Ecto neural progenitor cell (in vitro differentiated cells): ENCODE measurements at places on chromosomes 5 and 9.

- DNase-seq = no peak
Observed at GRCh38 chr9:72211047-72211446, 61.8 kb downstream of the GDA start.

DNA sequence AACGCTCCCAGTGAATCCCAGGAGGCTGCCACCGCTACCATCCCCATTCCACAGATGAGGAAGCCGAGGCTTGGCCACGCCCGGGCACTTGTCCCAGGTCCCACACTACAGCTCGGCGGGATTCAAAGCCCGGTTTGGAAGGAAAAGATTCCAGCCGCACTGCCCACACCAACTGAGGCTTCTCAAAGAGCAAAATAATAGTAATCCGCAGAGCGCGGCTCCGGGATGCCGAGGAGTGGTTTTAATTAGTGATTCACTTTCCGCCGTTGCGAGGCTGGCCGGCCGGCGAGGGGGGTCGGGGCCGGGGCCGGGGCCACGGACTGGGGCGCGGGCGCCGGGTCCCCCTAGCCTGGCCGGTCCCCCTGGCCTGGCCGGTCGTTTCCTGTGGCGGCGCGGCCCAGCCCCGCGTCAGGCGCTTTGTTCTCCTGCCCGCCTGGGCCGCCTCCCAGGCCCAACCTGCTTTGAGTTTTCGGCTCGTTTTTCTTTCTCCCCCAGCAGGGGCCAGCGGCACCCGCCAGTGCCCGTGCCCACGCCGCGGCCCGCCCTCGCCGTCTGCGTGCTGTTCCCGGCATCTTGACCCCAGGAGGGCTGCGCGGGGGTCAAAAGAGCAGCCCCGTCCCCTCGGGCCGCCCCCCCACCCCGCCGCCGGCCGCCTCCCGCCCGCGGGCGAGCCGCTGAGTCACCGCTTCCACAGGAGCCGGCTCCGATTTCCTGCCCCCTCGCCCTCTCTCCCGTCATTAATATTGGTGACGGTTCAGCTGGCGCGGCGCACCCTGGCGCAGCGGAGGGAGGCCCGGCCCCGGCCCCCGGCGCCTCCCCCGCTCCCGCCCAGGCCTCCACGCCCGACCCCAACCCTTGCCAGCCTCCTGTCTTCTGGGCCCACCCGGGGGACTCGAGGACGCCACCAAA is 31.2 kb downstream of the FGF18 start:
- peak; percentile 78 for DNase-seq

DNA sequence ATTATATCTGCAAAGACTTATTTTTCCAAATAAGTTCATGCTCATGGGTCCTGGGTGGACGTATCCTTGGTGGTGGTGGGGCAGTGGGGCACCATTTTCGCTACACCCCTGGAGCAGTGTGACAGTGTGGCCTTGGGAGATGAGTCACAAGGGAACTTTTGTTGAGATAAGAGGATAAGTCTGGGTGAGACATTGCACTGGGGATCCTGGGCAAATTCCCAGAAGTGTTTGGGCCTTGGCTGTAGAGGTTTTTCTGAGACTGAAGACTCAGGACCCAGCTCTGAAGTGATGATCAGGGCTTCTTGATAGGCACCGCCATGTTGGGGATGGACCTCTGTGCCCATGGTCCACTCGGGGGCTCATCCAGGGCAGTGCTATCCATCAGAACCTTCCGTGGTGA is 149.4 kb downstream of the MACROH2A1 start:
- peak; percentile 29 for DNase-seq

GRCh38 chr9:104606152-104606551 is 725 bp upstream of the OR13C2 start:
- DNase-seq = no peak

DNA sequence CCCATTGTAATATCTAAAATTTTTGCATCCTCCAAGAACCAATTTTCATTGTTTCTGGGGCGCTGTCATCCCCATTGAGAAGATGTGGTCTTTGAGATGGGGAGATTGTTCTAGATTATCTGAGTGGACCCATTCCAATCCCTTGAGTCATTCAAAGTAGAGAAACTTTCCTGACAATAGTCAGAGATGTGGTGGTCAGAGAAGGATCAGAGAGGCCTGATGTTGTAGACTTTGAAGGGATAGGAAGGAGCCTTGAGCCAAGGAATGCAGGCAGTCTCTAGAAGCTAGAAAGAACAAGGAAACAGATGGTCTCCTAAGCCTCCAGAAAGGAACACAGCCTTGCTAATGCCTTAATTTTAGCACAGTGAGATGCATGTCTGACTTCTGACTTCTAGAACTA is 80.4 kb downstream of the TEK start:
- DNase-seq = no peak

DNA sequence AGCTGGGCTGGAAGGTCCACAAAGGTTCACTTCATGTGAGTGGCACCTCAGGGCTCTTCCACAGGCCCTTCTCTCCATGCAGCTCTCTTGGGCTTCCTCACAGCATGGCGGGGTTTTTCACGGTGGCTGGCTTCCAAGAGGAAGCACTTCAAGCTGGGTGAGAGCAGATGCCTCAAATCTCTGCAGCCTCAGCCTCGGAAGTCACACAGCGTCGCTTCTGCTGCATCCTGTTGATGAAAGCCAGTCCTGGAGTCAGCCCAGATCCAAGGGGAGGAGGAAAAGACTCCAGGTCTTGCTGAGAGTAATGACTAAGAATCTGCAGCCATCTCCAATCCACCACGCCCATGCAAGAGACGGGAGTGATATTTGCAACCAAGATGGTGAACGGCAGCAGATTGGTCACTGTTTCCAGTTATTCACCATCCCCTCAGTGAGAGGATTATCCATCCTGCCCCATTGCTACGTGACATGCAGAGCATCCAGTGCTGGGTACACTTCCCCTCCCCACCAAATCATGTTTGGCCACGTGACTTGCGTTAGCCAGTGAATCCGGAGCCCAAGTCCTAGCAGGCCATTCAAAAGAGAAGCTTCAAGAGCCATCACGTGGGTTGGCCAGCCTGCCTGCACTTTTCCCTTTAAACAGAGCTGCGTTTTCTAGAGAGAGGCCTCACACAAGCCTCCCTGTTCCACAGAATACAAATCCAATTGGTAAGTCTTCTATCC is 173.9 kb downstream of the C9orf50 start:
- DNase-seq = no peak

DNA sequence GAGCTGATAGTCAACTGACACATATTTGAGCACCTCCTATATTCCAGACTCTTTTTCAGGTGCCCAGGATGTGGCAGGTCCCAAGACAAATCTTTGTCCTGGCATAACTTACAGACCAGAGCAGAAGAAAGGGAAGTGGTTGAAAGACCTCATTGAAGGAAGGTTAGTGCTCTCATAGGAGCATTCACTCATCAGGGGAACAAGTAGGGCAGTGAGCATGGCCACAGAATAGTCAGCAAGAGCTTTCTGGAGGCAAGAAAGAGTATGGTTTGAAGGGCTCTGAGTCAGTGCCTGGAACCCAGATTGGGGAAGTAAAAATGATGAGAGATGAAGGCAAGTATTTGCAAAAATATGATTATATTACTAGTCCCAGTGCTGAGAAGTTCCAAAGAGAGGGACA is 25.0 kb upstream of the ERMP1 start:
- DNase-seq = no peak

GRCh38 chr5:180810210-180810958 is 7.8 kb upstream of the MGAT1 start:
- peak; percentile 98 for DNase-seq

DNA sequence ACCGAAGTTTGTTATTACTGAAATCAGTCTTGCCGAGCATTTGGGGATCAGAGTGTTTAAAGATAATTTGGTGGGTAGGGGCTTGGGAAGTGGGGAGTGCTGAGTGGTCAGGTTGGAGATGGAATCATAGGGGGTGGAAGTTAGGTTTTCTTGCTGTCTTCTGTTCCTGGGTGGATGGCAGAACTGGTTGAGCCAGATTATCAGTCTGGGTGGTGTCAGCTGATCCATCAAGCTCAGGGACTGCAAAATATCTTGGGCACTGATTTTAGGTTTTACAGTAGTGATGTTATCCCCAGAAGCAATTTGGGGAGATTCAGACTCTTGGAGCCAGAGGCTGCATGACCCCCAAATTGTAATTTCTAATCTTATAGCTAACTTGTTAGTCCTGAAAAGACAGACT is 5.4 kb upstream of the ANKRD31 start:
- no peak for DNase-seq

- no peak for DNase-seq
Observed at GRCh38 chr9:123656565-123656964, 273.4 kb downstream of the DENND1A start.

- DNase-seq = no peak
Observed at GRCh38 chr5:139371482-139372435, 11.3 kb downstream of the SLC23A1 start.

DNA sequence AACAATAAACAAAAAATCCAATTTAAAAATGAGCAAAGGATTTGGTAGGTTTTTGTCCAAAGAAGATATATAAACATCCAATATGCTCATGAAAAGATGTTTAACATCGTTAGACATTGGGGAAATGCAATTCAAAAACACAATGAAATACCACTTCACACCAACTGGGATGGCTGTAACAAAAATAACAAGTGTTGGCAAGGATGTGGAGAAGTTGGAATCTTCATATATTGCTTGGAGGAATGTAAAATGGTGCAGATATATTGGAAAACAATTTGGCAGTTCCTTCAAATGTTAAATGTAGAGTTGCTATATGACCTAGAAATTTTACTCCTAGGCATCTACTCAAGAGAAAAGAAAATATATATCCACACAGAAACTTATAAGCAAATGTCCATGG is 224.3 kb downstream of the AUH start:
- no peak for DNase-seq

- peak; percentile 51 for DNase-seq
Observed at GRCh38 chr5:56278335-56278753, 45.2 kb upstream of the ANKRD55 start.

- DNase-seq = no peak
Observed at GRCh38 chr5:56169281-56169680, 63.8 kb downstream of the ANKRD55 start.

- DNase-seq = no peak
Observed at GRCh38 chr5:169006842-169007790, 293.8 kb downstream of the SLIT3 start.

DNA sequence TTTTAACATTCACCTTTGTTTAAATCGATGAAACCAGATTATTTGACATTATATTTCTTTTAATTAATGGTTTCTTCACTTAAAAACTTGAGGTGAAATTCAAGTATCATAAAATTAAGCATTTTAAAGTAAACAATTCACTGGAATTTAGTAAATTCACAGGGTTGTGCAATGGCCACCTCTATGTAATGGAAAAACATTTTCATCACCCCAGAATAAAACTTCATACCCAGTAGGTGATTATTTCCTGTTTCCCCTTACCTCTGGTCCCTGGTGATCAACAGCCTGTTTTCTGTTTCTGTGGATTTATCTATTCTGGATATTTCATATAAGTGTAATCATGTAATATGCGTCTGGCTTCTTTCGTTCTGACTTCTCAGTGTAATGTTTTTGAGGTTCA is 27.2 kb downstream of the HSPA4 start:
- DNase-seq = no peak

GRCh38 chr9:83649080-83649479 is 26.1 kb downstream of the IDNK start:
- DNase-seq = peak; percentile 80

DNA sequence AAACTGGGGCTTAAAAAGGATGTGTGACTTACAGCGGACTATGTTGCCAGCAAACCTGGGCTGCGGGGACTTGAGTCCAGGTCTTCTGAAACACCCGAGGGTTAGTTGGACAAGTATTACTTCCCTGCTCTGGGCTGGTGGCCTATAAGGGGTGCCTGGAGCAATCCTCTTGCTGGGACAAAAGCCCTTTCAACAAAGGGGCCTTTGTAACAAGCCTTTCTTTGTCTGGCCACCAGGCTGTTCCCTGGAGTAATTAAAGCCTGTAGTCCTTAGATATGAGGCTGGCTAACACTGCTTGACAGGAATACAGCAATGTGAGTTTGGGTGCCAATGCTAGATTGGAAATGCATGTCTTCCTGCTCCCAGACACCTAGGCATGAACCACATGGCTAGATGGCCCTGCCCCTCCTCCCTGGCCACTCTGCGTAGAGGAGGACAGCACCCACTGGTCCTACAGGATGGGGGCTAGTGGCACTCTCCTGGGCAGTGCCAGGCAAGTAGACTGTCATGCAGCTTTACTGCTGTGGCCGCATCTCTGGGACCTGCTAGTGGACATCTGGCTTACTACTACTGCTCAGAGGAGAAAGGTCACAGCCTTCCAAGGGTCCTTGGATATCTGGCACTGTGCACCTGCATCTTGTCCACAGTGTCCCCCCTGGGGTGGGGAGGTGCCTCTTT is 343.1 kb downstream of the ZSWIM6 start:
- DNase-seq = peak; percentile 54

DNA sequence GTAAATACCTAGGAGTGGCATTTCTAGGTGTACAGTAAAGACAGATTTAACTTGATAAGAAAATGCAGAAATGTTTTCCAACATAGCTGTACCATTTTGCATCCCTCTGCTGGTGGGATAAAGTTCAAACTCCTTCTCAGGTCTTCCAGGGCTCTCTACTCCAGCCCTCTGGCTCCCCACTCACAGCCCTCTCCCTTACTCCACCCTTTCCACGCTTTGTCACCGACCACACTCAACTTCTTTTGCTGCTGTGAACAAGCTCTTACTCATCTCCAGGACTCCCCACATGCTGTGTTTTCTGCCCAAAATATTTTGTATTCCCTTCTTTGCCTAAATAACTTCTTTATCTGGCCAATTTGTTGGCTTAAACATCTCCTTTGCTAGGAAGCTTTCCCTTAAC is 90.6 kb upstream of the OSMR start:
- no peak for DNase-seq

- no peak for DNase-seq
Observed at GRCh38 chr5:88298425-88298824, 29.8 kb upstream of the TMEM161B start.

DNA sequence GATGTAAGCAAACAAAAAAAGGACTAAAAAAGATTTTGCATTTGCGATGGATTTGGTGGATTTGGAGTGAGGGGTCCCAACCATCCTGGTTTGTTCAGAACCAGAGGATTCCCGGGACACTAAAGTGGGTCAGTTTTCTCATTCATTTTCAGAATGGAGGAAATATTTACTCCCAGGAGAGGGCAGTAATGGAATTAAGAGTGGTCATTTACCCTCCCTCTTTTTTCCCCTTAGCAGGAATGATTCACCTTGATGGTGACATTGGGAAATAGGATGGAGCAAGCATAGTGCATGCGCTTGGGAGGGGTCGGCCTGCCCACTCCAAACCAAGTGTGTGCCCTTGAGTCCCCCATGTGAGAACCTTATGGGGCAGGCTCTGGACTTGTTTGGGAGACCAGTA is 164.2 kb upstream of the PUM3 start:
- no peak for DNase-seq

GRCh38 chr5:6714226-6715041 is 1.2 kb downstream of the TENT4A start:
- DNase-seq = no peak

- no peak for DNase-seq
Observed at GRCh38 chr9:20237686-20238085, 384.6 kb downstream of the MLLT3 start.
